DMS79 (cell line): ENCODE measurements at places on chromosomes 1 and 21.

- DNase-seq: no peak
These were observed 126.7 kb downstream of the PGBD5 start for GRCh38 chr1:230299191-230300006.

GRCh38 chr1:113147073-113147625 is 74.2 kb downstream of the LRIG2 start:
- no peak for DNase-seq

- DNase-seq: no peak
These were observed 7.2 kb downstream of the RPAP2 start for GRCh38 chr1:92306020-92306419.

- DNase-seq: no peak
These were observed 20.5 kb upstream of the FRRS1 start for GRCh38 chr1:99786751-99787501.

GRCh38 chr1:204591473-204592090 is 75.4 kb downstream of the MDM4 start:
- DNase-seq: no peak

DNA sequence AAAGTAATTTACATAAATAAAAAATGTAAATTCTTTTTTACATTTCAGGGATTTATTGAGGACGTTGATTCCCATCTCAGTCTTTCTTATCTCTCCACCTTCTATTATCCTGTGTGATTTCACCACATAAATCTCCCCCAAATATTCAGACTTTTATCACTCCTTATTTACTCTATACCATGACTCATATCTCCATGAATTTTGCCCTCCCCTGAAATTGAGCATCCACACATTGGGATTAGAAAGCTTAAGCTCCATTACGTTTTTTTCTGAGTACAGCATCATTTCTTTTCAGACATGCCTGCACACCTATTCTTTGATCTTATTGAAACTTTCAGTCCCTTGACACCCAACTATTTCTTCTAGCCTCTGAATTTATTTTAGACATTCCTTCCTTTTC is 111.2 kb downstream of the IFI44 start:
- DNase-seq: no peak

GRCh38 chr1:186187601-186188000 is 187.5 kb downstream of the TPR start:
- DNase-seq: no peak

DNA sequence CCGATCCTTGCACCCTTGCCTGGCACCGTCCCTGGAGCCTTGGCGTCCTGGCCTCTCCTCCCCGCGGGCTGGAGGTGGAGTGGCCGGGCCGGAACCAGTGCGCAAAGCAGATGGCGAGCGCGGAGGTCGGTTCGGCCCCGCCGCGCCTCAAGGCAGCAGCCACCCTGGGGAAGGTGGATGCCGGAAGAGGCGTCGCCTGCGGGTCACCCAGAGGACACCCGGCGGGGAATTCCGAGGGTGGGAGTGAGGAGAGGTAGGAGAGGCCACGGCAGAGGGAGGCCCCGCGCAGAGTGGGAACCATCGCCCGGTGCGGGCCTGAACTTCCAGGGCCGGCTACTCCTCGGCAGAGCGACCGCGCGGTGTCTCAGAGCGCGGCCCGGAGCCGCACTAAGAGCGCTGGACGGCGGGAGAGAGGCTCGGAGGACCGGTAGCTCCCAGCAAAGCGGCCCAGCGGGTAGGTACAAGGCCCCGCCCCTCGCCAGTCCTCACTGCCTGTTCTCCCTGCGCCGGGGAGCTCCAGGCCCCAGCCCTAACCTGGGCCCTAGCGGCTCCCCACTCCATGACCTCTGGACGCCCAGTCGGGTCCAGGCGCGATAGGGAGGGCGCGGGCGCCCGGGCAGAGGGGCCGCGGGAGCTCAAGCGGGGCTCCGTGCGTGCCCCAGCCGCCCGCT is at the start of gene RNF207:
TSS of gene RNF207 (plus strand) at position 271 of the 671 bp plus-strand sequence. CDS start 417 bp downstream, outside the sequence.
- DNase-seq: no peak

GRCh38 chr1:61426254-61426653 is 298.7 kb downstream of the TM2D1 start:
- no peak for DNase-seq

DNA sequence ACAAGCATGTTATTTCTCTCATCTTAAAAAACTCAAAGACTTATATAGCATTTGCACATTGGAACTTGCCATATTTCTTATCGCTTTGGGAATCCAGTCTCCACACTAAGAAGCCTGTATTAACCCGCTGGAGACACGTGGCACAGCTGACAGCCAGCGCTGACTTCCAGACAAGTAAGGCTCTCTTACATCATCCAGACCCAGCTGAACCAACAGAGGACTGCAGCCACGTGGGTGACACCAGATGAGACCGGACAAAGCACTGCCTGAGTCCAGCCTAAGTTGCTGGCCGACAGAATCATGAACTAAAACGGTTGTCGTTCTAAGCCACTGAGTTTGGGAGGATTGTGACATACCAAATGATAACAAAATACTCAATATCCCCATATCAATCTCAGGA is 6.3 kb upstream of the CD247 start:
- DNase-seq: no peak

GRCh38 chr1:221241592-221241991 is 362.3 kb downstream of the HLX start:
- no peak for DNase-seq

DNA sequence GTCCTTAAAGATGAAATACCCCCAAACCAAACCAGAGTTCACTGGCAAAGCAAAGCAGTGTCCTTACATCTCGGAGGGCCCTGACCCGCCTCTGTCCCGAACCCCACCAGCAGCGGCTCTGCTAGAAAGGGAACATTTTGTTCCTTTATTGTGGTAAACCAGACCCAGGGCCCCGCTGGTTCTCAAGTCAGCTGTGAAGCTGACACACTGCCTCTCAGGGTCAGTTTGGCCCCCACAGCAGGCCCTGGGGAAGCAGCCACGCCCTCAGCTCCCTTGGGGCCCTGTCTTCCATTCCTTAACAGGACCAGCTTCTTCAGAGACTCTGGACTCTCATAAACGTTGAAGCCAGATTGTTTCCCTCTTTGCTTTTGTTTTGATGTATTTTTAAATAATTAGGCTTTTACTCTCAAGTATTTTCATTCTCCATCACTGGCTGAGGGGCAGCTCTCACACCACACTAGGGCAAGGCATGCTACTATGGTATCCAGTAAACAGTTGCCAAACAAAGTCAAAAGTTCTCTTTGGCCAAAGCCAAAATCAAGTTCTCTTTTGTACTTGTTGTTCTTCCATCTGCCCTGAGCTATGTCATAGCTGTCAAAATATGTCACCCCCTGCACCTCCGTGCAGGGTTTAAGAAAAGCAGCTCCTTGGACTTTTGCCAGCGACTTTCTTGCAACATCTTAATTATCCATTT is 61.1 kb upstream of the ANGPTL1 start:
- DNase-seq: no peak

DNA sequence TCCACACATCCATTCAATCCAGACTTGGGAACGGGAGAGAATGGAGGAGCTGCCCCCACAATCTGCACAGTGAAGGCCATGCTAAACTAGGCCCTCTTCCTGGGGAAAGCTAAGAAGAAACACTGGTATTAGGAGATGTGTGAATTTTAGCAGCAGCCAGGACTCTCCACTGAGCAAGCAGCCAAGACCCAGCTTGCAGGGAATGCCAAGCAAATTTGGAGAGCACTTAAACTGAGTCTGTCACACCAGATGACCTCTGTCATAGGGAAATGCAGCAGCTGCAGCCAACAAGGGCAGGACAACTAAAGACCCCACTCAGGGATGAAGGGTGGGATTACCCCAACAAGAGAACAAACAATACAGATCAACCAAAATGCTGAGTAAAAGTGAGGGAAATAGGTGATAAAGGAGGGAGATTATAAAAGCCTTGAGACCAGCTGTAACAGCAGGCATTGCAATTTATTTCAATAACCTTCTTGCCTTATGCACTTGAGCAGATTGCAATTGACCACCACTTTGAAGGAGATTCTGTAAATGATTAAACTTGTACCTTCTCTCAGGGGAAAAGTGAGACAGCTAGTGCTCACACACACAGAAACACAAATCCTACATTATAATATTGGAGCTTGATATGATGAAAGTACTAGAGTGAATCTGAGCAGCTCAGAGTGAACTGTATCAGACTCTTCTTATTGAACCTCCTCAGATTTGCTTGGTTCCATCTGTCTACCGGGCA is 2.5 kb upstream of the CLCA1 start:
- peak; percentile 45 for DNase-seq

GRCh38 chr1:213541641-213542040 is 446.1 kb upstream of the PROX1 start:
- DNase-seq: no peak

- no peak for DNase-seq
These were observed 2.8 kb upstream of the CASQ2 start for GRCh38 chr1:115771094-115771846.

DNA sequence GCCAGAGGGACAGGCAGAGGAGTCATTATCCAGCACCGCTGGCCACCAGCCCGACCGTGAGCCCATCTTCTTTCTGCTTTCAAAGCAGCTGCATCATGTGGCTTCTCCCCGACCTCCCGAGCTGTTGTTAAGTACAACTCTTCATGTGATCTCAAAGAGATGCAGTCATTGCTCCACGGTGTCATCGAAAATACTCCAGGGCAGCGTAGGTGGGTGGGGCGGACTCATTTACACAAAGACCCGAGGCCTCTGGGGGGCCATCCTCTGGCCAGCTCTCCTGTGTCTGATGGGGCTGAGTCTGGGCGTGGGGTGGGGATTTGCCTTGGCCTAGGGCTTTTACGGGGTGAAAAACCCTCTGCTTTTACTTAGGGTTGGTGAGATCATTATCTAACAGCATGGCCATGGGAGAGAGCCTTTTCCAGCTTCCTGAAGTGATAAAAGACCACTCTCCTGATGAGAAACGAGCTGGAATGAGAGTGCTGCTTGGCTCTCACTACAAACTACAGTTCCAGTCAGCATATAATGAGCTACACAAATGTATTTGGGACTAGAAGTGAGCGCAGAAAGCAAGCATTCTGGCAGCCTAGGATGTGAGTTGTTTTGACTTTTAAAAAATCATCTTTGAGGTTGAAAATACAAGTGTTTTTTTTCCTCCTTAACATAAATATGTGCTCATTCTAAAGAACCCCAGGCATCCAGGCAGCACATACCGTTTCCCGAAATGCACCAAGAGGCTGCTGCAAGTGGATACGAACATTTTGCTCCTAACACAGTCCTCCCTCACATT is 165.0 kb downstream of the RHOU start:
- no peak for DNase-seq

DNA sequence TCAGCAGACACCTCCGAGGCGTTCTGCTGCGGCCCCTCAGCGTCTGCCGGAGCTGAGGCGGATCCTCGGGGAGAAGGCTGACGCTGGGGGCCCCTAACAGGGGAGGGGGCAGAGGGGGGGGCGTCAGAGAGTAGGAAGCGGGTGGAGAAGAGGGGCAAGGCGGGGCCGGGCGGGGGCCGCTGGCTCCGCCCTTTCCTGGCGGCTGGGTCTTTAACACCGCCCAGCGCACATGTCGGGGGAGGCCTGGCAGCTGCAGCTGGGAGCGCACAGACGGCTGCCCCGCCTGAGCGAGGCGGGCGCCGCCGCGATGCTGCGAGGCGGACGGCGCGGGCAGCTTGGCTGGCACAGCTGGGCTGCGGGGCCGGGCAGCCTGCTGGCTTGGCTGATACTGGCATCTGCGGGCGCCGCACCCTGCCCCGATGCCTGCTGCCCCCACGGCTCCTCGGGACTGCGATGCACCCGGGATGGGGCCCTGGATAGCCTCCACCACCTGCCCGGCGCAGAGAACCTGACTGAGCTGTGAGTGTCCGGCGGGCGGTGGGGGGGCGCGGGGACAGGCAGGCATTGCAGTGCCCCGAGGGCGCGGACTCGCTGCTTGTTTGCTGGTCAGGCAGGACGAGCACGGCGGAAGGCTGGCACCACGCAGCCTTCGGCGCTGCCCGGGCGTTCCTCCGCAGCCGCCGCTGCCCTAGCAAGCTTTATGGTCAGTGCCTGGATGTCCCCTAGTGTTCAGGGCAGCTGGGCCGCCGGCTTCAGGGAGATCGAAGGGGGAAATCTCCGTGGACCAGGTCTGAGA is at the start of gene NTRK1:
TSS of gene NTRK1 (plus strand) at position 238 of the 796 bp plus-strand sequence. CDS start at position 308, 70 bp downstream.
- peak; percentile 47 for DNase-seq

DNA sequence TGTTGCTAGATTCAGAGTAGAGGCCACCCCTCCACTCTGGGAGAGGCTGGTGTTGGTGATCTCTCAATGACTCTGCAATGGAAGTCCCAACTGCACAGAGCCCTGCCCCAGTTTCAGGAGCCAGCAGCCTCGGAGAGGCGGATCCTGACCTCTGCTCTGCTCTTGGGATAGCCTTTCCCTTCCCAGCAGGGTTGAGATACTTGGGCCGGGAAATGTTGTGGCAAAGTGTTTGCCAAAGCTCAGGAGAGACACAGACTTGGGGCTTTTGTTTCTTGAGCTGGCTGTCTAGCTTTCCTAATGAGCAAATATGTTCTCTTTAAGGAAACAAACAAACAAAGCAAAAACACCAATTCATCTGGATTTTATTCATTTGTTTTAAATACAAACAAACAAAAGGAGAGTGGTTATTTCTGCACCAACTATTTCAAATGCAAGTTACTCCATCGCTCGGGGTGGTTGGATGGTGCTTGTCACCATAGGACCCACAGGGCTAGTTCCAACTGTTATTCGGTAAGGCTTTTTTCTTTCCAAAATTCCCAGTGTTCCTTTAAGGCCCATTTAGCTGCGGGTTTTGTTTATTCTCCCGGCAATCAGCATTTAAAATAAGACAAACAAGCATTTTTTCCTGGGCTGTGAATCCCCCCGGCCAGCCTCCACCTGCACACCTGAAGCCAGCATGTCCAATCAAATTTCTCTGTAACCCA is 193.9 kb upstream of the LMO4 start:
- no peak for DNase-seq

DNA sequence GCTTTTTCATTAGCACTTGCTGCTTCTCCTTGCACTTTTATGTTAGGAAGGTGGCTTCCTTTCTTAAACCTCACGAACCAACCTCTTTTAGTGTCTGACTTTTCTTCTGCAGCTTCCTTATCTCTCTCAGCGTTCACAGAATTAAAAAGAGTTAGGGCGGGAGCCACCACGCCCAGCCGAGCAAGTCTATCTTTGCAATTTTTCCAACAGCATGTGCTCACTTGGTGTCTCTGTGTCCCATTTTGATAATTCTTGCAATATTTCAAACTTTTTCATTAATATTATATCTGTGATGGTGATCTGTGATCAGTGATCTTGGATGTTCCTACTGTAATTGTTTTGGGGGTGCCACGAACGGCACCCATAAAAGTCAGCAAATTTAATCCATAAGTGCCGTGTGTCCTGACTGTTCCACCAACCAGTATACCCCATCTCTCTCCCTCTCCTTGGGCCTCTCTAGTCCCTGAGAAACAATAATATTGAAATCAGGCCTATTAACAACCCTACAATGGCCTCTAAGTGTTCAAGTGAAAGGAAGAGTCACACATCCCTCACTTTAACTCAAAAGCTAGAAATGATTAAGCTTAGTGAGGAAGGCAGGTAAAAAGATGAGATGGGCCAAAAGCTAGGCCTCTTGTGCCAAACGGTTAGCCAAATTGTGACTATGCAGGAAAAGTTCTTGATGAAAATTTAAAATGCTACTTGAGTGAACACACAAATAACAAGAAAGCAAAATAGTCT is 15.9 kb upstream of the ITPKB start:
- no peak for DNase-seq

- DNase-seq: no peak
These were observed 34.8 kb upstream of the CD101 start for GRCh38 chr1:116966791-116967190.

- DNase-seq: no peak
These were observed 112.9 kb downstream of the PCNX2 start for GRCh38 chr1:233182587-233182986.
